ENCODE measurements at places on chromosomes 13 and 19.

DNA sequence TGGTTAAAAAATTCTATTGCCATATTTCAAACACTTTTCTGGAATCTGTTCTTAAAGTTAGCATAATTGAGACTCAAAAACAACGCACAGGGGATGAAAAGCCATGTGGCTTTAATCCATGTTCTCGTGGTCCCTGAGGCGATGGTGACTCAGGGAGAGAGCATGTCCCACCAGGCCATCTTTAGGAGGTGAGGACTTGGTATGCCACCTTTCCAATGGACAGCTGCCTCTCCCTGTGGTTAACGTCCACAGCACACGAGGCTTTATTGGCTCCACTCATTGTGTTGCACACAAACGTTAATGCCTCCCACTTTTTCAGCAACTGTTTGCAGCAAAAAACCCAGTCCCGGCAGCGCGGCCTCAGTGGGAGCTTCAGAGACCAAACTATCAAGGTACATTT is 51.4 kb downstream of the EFNB2 start:
- no peak for DNase-seq

GRCh38 chr13:84290386-84290785 is 408.1 kb upstream of the SLITRK1 start:
- DNase-seq, result no peak

DNA sequence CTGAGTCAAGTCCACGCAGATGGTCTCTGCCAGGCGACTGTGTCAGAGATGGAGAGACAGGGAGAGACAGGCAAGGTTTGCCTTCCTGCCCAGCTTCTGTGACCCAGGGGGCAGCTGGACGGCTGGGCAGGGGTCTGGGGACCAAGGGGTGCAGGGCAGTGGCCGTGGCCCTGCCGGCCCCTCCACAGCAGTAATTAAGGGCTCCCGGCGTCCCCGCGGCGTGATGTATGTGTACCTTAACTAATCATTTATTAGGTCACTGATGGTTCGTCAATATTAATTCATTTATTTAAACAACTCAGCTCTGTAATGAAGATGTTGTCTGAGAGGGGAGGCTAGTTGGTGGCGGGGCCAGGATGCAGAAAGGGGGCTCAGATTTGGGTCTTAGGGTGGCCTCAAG is 28.6 kb upstream of the TCF3 start:
- DNase-seq, result no peak

DNA sequence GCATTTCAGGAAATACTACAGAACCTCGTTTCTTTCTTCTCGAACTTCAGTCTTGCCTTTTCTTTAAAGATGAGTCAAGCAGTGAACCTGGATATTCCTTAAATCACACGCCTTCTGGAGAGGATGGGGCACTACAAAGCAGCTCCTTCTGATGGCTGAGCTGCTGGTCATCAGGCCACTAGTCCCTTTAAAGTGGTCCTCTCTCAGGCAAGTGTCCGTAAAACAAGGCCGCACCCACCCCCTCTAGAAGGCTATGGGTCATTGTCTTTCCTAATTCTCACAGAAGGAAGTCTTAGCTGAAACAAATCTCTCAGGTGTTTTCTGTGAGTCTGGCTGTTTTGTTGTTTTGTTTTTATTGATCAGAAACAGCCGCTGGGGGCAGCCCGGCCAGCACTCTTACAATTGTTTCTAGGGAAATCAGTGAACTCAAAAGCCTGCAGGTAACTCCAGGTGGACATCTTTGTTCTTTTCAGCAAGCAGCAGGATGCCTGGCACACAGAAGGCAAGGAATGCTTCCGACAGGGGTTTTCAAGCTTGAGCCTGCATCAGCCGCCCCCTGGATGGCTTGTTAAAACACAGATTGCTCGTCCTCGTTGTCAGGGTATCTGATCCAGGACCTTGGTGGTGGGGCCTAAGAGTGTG is 45.4 kb downstream of the MBNL2 start:
- DNase-seq, result no peak

GRCh38 chr19:39032063-39032918 is at the start of gene FBXO27:
TSS of gene FBXO27 (minus strand) at chr19:39032549. CDS start at chr19:39032227, 322 bp downstream.
- no peak for DNase-seq

- no peak for DNase-seq
These were observed 3.5 kb downstream of the SPINT2 start for GRCh38 chr19:38267761-38268483.

GRCh38 chr19:44164327-44164672 is 600 bp upstream of the ZNF226 start:
- no peak for DNase-seq

GRCh38 chr13:90950160-90950559 is 397.3 kb upstream of the MIR17HG start:
- DNase-seq, result no peak

DNA sequence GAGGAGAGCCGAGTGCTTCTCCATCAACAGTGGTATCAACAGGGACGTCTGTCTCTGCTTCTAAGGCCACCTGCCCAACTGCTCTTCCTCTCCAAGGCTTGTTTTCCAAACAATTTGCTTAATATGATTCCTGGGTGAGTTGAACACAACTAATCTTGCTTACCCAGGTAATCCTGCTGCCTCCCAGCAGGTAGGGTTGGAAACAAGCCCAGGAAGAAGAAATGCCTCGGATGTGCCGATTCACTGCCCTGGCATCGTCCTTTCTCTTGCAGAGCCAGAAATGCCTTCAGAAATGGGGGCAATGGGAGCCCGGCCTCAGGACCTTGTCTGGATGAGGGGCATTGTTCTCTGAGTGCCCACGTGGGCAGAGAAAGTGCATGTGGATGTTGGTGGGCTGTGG is 51.9 kb upstream of the C1QTNF9B start:
- no peak for DNase-seq

DNA sequence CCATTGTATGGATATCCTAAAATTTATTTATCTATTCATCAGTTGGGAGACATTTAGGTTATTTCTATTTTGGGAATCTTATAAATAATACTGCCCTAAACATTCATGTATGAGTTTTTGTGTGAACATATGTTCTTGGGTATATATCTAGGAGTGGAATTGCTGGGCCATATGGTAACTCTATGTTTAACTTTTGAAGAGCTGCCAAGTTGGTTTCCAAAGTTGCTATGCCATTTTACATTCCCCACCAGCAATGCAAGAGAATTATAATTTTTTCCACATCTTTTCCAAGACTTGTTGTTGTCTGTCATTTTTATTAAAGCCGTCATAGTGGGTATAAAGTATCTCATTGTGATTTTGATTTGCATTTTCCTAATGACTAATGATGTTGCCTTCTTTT is 48.2 kb upstream of the CALM3 start:
- DNase-seq, result no peak

DNA sequence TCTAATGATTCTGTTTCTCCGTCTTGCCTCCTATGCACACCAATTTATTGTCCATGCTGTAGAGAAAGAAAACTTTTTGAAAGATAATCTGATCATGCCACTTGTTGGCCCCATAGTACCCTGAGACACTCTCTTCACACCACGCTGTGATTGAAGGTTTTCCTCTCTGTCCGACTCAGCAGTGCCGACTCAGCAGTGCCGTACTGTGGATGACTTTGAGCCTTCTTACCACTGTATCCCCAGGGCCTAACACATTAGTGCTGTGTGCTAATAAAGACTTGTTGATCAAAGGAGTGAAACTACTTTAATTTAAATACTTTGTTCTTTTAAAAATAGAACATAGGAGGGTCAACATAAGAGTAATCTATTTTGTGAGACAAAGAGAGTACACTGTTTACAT is 429.6 kb downstream of the KLF12 start:
- no peak for DNase-seq

GRCh38 chr19:32231020-32231419 is 114.4 kb upstream of the ZNF507 start:
- DNase-seq, result no peak

- DNase-seq, result no peak
These were observed 5.3 kb downstream of the CARS2 start for GRCh38 chr13:110700641-110701040.

- no peak for DNase-seq
These were observed 6.1 kb upstream of the ECH1 start for GRCh38 chr19:38837656-38838121.

Measured in stimulated activated CD4-positive, alpha-beta T cell treated with anti-CD3 and anti-CD28 coated beads, TNF-alpha, amount 100 ng/mL, for 4 hours (primary cell).